Left lung (tissue), 14 donors: ENCODE measurements at places on chromosomes 16 and 17. TPM values are rescaled to one million over a fixed set of nuclear protein-coding genes. Genes with fewer than 3 reads are reported as not detected.

The TMC7 gene
- polyA plus RNA-seq: 3.7 TPM

The KRTAP9-2 gene
- not detected for polyA plus RNA-seq

The EPN3 gene
- 4.0 TPM for polyA plus RNA-seq

The MAPK8IP3 gene
- polyA plus RNA-seq: 84.3 TPM

The CHCT1 gene
- 0.45 TPM for polyA plus RNA-seq

The SLC12A3 gene
- polyA plus RNA-seq: 0.21 TPM
